Glutamatergic neuron (in vitro differentiated cells): ENCODE measurements at places on chromosomes 4 and X. TPM values are rescaled to one million over a fixed set of nuclear protein-coding genes. Genes with fewer than 3 reads are reported as not detected.
A peak's percentile ranks its signal among the peaks of the same experiment; 100 is the strongest.

DNA sequence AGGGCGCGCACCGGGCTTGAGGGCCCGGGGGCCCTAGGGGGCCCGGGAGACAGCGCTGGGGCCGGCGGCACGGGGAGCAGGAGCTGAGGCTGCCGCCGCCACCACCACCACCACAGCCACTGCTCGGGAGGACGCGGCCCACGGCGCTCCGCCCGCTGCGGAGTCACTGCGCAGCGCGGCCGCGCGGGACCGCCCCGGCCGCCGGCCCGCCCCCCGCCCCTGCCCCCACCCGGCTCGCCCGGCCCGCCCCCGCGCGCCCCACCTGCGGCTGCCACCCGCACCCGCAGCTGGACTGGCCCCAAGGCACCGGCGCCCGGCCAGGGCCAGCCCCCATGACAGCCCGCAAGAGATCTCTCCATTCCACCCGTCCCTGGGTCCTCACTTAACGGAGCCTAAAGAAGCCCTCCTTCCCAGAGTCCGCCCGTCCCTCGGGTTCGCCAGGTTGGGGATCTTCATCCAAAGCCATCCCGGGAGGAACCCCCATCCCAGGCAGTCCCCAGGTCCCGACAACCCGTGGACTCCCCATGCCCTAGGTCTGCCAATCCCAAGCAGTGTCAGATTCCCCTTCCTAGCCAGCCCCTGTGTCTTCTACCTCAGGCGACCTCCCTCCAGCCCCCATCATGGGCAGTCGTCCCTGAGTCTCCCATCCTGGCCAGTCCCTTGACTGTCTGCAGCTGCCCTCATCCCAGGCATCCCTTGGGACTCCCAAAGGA is 40.0 kb upstream of the IQSEC2 start:
- H3K27me3 ChIP-seq: peaks cover 13% of the 10 kb centered on the region
- no peaks in the 10 kb centered on the region for H3K36me3 ChIP-seq
- no peak overlapping the region for H3K27ac ChIP-seq
- no peaks in the 10 kb centered on the region for H3K4me1 ChIP-seq

The FGF2 gene
- total RNA-seq: 2.9 TPM

GRCh38 chrX:106039920-106040319 is 1.4 kb upstream of the SERPINA7 start:
- H3K36me3 ChIP-seq: no peaks in the 10 kb centered on the region
- DNase-seq: no peak
- H3K27ac ChIP-seq: no peak overlapping the region

- peaks cover 11% of the 10 kb centered on the region for H3K4me1 ChIP-seq
- H3K27ac ChIP-seq: peak overlapping the region; percentile 91
Measured at GRCh38 chrX:64204252-64204651, 1.3 kb downstream of the AMER1 start.

The KIAA0232 gene
- 64.4 TPM for total RNA-seq

The SLC6A14 gene
- total RNA-seq: not detected

The GABRQ gene
- total RNA-seq: 2.6 TPM

The NXF2 gene
- total RNA-seq: 1.4 TPM

DNA sequence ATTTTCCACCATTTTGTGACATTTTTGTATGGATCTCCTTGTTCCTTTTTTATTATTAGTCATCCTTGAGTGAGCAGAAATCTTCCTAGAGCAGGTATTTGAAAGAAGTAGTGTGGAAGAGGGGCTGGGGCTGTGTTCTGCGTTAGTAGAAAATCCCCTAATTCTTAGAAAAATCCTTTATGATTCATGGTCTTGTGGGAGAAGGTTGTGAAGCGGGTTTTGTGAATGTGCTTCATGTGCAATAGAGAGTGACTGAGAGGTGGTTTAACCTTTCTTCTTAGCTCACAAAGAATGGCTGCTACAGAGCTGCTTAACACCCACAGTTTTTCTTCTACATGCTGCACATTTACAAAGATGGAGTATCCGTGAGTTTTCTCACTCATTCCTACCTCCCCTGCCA is 220.5 kb downstream of the IDS start:
- no peak overlapping the region for H3K4me3 ChIP-seq
- H3K27me3 ChIP-seq: no peaks in the 10 kb centered on the region
- H3K27ac ChIP-seq: no peak overlapping the region
- H3K36me3 ChIP-seq: no peaks in the 10 kb centered on the region

- H3K27me3 ChIP-seq: peaks cover 2% of the 10 kb centered on the region
- no peaks in the 10 kb centered on the region for H3K4me1 ChIP-seq
- H3K36me3 ChIP-seq: no peaks in the 10 kb centered on the region
Measured at GRCh38 chrX:37509349-37509748, 62.1 kb upstream of the LANCL3 start.

GRCh38 chr4:13983189-13983790 is 355.8 kb upstream of the BOD1L1 start:
- H3K4me3 ChIP-seq: no peak overlapping the region
- no peak for DNase-seq
- no peak overlapping the region for H3K27ac ChIP-seq
- H3K27me3 ChIP-seq: no peaks in the 10 kb centered on the region
- no peaks in the 10 kb centered on the region for H3K36me3 ChIP-seq
- H3K4me1 ChIP-seq: no peaks in the 10 kb centered on the region

The FRMPD3 gene
- total RNA-seq: 24.9 TPM

- H3K27ac ChIP-seq: no peak overlapping the region
- no peak overlapping the region for H3K4me3 ChIP-seq
- peaks cover 3% of the 10 kb centered on the region for H3K27me3 ChIP-seq
- no peak for DNase-seq
Measured at GRCh38 chr4:10161146-10161545, 44.5 kb upstream of the WDR1 start.

The FAM9B gene
- total RNA-seq: not detected

The PIM2 gene
- total RNA-seq: 16.5 TPM

GRCh38 chrX:88863726-88864125 is 116.7 kb downstream of the CPXCR1 start:
- no peaks in the 10 kb centered on the region for H3K36me3 ChIP-seq
- DNase-seq: no peak
- no peaks in the 10 kb centered on the region for H3K4me1 ChIP-seq
- no peaks in the 10 kb centered on the region for H3K27me3 ChIP-seq
- no peak overlapping the region for H3K27ac ChIP-seq

DNA sequence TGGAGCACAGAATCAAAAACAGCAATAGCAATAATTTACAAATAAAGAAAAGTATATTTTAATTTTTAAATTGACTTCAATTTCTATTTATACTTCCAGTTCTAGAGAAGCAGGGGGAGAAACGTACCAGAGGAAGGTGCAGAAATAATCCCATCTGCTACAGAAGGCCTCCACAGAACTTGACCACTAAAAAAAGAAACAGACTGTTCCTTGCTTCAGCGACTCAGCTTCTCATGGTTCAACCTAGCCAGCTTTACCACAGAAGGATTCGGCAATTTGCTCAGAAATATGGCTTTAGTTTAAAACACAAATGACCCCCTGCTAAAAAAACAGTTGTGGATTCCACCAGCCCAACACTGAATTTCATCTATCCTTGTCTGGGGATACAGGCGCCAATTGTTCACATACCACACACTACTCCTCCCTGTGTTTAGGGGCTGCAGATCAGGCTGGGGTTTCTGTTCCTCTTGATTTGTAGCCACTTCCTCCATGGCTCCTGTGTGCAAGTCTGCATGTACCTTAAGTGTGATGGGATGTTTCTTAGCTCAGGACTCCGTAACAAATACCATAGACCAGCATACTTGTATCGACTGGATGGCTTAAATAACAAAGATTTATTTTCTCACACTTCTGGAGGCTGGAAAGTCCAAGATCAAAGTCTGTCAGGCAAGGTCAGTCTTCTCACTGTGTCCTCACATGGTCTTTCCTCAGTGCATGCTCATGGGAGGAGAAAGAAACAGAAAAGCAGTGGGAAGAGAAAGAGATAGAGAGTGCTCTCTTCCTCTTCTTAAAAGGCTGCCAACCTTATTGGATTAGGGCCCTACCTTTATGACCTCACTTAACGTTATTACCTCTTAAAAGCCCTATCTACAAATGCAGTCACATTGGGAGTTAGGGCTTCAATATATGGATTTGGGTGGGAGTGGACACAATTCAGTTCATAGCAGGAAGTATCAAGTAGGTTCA is 79.1 kb downstream of the AMOT start:
- H3K36me3 ChIP-seq: no peaks in the 10 kb centered on the region
- no peak for DNase-seq
- H3K4me1 ChIP-seq: peaks cover 12% of the 10 kb centered on the region
- no peak overlapping the region for H3K27ac ChIP-seq

The EGFL6 gene
- not detected for total RNA-seq

The GPR34 gene
- total RNA-seq: not detected

- H3K4me1 ChIP-seq: no peaks in the 10 kb centered on the region
- H3K27ac ChIP-seq: no peak overlapping the region
- peaks cover 6% of the 10 kb centered on the region for H3K36me3 ChIP-seq
- no peak for DNase-seq
Measured at GRCh38 chr4:127084666-127085065, 548.1 kb upstream of the INTU start.

DNA sequence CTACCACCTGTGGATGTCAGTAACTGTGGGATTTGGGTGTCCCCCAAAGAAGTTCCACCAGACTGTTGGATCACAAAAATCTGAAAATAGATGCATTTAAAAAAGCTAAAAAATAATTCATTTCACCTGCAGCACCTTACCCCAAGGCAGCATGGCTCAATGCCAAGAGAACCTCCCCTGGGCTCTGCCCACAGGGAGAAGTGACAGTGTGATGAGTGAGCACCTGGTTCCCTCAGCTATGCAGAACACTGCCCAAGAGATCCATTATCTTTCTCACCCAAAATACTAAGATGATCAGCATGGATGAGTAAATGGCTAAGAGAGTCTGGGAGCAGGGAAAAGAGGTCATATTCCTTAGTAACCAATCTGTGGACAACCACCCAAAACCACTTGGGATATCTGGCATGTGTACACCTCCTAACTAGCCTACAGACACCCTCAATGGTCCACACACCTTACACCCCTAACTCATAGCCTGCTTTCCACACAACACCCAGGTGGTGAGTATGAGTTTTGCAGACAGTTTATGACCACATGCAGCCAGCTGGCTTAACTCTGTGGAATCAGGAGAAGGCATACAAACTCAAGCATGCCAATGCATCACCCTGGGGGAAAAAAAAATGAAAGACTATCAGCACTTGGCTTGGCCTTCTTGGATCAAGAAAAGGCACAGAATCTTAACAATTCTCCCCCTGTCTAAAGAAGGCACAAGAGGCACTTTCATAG is 416.5 kb upstream of the SMIM31 start:
- H3K36me3 ChIP-seq: peaks cover 13% of the 10 kb centered on the region
- H3K4me1 ChIP-seq: peaks cover 1% of the 10 kb centered on the region
- no peaks in the 10 kb centered on the region for H3K27me3 ChIP-seq
- H3K27ac ChIP-seq: no peak overlapping the region
- no peak for DNase-seq
- H3K4me3 ChIP-seq: no peak overlapping the region

- no peak for DNase-seq
- H3K36me3 ChIP-seq: no peaks in the 10 kb centered on the region
- no peaks in the 10 kb centered on the region for H3K4me1 ChIP-seq
- H3K27ac ChIP-seq: no peak overlapping the region
- no peak overlapping the region for H3K4me3 ChIP-seq
Measured at GRCh38 chr4:106583567-106583966, 215.0 kb upstream of the GIMD1 start.

The AWAT2 gene
- total RNA-seq: not detected
